ENCODE measurements at places on chromosomes 2 and 18. TPM values are rescaled to one million over a fixed set of nuclear protein-coding genes. Genes with fewer than 3 reads are reported as not detected.

Gene HOXD13
- not detected for total RNA-seq

GRCh38 chr2:41040782-41041520 is 589.1 kb upstream of the SLC8A1 start:
- no peak for DNase-seq

DNA sequence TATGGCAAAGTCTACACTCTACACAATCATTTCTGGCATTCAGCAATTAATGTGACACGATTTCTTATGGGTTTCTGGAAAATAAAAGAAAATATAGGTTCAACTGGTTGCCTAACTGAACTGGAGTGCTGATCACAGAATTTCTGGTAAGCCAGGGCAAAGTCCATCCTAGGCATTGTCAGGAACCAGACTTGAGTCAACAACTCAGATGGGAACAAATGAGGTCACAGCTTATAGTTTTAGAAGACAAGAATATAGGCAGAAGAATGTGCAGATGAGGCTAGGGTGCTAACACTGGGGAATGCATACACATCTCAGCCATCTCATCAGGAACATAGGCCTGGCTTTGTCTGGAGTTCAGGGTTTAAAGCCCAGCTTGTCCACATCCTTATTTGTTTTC is 317.2 kb upstream of the ID2 start:
- DNase-seq = no peak

Gene EIPR1
- total RNA-seq = 16.6 TPM

Gene RMDN2
- 23.1 TPM for total RNA-seq

DNA sequence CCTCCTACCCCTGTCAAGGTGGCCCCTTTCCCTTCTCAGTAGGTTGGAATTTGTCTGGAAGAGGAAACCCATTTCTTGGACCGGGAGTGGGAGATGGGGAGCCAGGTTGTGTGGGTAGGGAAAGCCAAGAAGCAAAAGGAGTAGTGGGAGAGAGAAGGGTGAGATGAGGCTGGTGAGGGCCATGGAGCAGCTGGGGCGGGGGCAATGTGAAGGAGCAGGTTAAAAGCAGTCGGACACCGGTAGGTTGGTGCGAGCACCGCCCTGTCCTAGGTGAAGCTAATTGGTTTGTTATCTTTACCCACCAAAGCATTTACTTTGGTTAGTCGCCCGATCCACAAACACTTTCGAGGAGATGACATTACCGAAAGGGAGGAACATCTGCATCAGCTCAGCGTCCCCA is 306.8 kb downstream of the CELF4 start:
- no peak for DNase-seq

- no peak for DNase-seq
Observed at GRCh38 chr2:222982010-222982908, 69.7 kb upstream of the KCNE4 start.

- DNase-seq = no peak
Observed at GRCh38 chr2:9001229-9001628, 2.3 kb downstream of the MBOAT2 start.

Gene HDLBP
- 444 TPM for total RNA-seq

Gene AKAIN1
- total RNA-seq = not detected

DNA sequence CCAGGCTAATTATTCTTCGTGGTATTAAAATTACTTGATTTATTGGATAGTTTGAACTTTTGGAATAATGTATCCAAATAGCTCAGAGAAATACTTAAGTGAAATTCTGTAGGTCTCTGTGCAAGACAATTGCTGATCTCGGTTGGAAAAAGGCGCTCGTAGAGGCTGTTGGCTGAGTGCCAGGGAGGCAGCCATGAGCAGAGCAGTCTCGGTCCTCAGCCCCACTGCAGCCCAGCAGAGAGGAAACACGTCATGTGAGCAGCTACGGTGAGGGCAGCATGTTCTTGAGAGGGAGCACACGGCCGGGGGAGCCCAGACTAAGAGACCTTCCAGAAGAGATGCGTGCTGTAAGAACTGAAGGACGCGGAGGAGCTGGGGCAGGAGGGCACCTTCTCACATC is 42.5 kb downstream of the DCDC2C start:
- no peak for DNase-seq

DNA sequence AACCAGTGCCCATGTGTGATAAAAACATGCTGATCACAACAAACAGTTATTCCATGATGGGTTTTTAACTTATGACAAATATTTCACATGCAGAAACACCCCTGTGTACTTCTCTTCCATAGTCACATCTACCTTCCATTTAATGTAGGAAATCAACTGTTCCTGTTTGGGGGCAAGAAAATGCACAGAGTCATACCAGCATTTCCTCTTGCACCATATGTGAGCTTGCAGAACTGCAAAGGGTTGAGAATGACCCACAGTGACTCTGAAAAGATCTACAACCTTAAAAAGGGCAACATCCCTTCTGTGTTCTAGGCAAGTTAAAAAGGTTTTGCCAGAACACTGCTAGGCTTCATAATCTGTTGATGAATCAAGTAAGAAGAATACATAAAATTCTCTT is 9.9 kb downstream of the BMP10 start:
- no peak for DNase-seq

- DNase-seq = no peak
Observed at GRCh38 chr2:227819398-227819697, 5.7 kb downstream of the CCL20 start.

Gene OTOF
- 0.69 TPM for total RNA-seq

DNA sequence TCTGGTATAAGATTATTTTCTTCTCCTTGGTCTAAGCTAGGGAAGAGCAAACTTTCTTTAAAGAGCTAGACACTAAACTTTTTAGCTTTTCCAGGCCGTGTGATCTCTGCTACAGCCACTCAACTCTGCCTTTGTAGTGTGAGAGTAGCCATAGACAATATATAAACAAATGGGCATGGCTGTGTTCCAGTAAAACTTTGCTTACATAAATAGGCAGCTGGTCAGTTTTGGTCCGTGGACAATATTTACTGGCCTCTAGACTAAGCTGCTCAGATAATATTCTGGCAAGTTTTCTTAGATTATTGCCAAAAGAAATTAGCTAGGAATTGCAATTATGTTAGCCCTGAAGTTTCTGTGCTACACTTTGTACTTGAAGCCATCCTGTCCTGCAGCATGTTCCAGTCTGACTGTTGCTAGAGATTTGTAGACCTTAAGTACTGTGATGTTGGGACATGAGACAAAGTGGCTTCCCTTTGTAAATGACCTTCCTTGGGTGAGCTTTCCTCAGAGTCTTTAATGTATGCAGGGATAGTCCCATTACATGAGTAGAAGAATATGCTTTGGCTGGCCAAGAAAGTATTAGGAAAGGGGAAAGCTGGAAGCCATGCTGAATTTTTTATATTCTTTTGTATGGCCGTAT is 126.9 kb downstream of the SOX11 start:
- DNase-seq = no peak

GRCh38 chr2:231250146-231250545 is 51.7 kb downstream of the ARMC9 start:
- no peak for DNase-seq

All from upper lobe of right lung (tissue), 1 donor.